ENCODE measurements at places on chromosomes 11 and 22. TPM values are rescaled to one million over a fixed set of nuclear protein-coding genes. Genes with fewer than 3 reads are reported as not detected.

Gene OOSP4B
- total RNA-seq = not detected

Gene SPA17
- total RNA-seq = 1.1 TPM

Gene APOL5
- not detected for total RNA-seq

Gene TRIM51
- 0.29 TPM for total RNA-seq

GRCh38 chr11:57597916-57598830, 688 bp downstream of the SERPING1 start:
- H3K36me3 ChIP-seq = no peaks in the 10 kb centered on the region
- H3K4me3 ChIP-seq = no peak overlapping the region
- no peaks in the 10 kb centered on the region for H3K4me1 ChIP-seq
- H3K27ac ChIP-seq = no peak overlapping the region

DNA sequence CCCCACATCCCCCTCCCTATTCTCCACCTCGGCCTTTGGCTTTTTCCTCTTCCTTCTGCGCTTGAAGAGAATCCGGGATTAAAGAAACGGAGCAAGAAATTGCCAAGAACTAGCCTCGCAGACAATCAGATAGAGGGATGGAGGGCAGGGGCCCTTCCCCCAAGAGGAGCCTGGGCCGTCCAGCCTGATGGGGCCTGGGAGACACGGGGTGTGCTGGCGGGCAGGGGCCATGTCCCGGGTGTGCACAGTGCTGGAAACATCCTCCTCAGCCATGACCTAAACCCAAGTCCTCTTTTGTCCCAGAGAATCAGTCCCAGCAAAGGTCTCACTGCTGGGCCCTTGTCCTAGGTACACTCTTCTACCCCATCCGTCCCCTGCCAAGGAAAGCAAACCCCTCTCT, 47.7 kb upstream of the LMO1 start:
- H3K36me3 ChIP-seq = no peaks in the 10 kb centered on the region
- DNase-seq = no peak
- H3K4me3 ChIP-seq = no peak overlapping the region

DNA sequence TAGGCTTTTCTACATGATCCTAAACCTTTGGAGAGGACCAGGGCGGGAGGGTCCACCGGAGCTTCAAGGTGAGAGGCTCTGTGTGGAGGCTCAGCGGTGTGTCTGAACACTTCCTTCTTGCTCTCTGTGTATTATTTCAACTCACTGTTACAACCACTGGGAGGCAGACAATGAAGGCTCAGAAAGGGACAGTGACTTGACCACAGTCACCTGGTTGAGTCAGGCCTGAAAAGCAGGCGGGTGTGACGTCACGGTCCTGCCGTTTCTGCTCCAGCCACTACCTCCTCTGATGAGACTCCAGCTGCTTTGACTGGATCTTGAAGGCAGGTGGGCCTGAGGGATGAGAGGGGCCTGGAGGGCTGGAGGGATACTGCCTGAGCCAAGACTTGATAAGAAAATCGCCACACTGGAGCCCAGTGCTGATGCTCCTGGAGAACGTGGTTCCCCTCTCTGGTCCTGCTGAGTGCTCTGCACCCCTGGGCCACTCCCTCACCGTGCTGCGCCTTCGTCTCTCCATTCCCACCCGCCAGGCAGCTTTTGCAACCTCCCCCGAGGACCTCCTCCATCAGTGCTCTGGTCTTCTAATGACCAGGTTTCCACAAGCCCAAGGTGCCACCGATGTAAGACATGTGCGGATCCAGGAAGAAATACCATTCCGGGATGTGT, 27.9 kb downstream of the KCNC1 start:
- no peak for DNase-seq
- no peaks in the 10 kb centered on the region for H3K27me3 ChIP-seq
- H3K4me1 ChIP-seq = no peaks in the 10 kb centered on the region
- no peak overlapping the region for H3K4me3 ChIP-seq

Gene OR52K1
- 0.05 TPM for total RNA-seq

Gene MAPK1
- total RNA-seq = 120 TPM

DNA sequence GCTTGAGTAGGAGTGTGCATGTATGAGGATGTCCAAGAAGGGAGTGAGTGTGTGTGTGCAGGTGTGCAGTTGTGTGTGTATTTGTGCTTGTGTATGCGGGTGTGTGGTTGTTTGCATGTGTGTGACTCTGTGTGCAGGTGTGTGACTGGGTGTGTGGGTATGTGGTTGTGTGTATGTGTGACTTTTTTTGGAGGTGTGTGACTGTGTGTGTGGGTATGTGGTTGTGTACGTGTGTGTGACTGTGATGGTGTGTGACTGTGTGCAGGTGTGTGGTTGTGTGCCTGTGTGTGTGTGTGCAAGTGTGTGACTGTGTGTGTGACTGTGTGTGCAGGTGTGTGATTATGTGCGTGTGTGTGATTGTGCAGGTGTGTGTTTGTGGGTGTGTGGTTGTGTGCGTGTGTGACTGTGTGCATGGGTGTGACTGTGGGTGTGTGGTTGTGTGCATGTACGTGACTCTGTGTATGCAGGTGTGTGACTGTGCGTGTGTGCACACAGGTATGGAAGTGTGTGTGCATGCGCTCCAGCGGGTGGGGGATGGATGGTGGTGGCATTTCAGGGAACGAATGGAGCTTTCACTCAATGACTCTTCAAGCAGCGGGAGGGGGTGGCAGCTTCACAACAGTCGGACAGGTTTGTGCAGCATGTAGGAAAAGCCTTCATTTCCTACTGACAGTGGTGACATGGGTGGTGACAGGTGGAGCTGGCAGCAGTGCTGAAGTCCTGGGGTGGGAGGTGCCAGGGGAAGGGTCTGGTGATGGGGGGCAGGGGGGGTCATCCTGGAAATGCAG, 47.6 kb downstream of the CACNA1I start:
- H3K4me1 ChIP-seq = peaks cover 28% of the 10 kb centered on the region
- H3K4me3 ChIP-seq = no peak overlapping the region
- H3K27ac ChIP-seq = no peak overlapping the region
- H3K27me3 ChIP-seq = no peaks in the 10 kb centered on the region
- no peaks in the 10 kb centered on the region for H3K36me3 ChIP-seq
- no peak for DNase-seq

DNA sequence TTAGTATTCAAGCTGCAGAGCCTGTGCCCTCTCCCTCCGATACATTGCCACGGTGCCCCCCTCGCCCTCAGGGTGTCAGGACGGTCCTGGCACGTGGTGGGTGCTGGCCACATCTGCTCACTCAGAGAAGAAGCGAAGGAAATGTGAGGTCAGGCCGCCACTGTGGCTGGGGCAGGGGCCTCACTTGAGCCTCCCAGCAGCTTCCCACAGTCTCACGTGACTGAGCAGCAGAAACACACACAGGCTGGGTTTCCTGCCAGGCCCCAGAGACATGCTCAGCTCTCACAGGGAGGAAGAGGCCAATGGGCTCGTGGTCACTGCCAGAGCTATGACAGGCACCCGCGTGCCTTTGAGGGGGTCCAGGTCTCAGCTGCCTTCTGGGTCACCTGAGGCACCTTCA, 37.9 kb upstream of the PRR5 start:
- no peak for DNase-seq
- no peaks in the 10 kb centered on the region for H3K27me3 ChIP-seq
- peak overlapping the region; percentile 30 for H3K4me3 ChIP-seq
- H3K27ac ChIP-seq = peak overlapping the region; percentile 61

Gene TRIM48
- total RNA-seq = not detected

- DNase-seq = peak; percentile 73
- H3K4me3 ChIP-seq = no peak overlapping the region
- no peaks in the 10 kb centered on the region for H3K36me3 ChIP-seq
- no peak overlapping the region for H3K27ac ChIP-seq
- no peaks in the 10 kb centered on the region for H3K27me3 ChIP-seq
- H3K4me1 ChIP-seq = no peaks in the 10 kb centered on the region
Observed at GRCh38 chr11:765025-765801, 12.1 kb downstream of the GATD1 start.

Gene SLC16A8
- not detected for total RNA-seq

Gene DERL3
- total RNA-seq = 6.5 TPM

Gene KCNJ1
- total RNA-seq = not detected

All from naive thymus-derived CD4-positive, alpha-beta T cell (primary cell).